Posterior vena cava (tissue), 2 donors: ENCODE measurements at places on chromosomes 5 and 9. TPM values are rescaled to one million over a fixed set of nuclear protein-coding genes. Genes with fewer than 3 reads are reported as not detected.
A peak's percentile ranks its signal among the peaks of the same experiment; 100 is the strongest.

GRCh38 chr5:67672636-67673035 is 476.0 kb upstream of the CD180 start:
- DNase-seq: no peak

- DNase-seq: no peak
These were observed 8.4 kb upstream of the RGS7BP start for GRCh38 chr5:64497386-64497785.

DNA sequence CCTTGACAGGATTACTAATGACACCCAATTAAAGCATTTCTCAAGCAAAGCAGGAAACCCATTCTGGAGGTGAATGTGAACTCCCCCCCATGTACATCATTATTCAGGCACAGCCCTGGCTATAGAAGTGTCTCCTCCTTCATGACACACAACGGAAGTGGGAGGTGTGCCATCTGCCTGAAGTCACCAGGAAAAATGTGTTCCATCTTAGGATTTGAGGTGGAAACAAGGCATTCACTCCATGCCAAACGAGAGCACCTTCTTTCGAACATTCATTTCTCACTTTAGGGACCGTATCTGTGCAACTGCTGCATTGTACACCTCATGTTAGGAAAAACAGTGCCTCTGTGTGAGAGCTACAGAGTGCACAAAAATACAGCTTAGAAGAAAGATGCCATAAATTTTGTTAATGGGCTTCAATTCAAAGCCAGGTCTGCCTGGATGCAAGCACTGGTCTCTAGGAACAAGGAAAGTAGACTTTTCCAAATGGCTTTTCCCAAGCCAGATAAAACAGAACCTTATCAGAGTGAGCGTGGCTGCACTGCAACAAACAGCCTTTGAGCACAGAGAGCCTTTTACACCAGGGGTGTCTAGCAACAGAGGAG is 19.4 kb downstream of the GOLM1 start:
- no peak for DNase-seq

DNA sequence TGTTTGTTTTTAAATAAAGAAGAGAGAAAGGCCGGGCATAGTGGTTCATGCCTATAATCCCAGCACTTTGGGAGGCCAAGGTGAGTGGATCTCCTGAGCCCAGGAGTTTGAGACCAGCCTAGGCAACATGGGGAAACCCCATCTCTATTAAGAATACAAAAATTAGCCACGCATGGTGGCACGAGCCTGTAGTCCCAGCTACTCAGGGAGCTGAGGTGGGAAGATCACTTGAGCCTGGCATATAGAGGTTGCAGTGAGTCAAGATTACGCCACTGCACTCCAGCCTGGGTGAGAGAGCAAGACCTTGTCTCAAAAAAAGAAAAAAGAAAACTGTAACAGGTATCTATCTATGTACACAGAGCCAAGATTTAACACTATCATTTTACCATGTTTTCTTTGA is 34.2 kb upstream of the CDC42SE2 start:
- DNase-seq: no peak

- peak; percentile 22 for DNase-seq
These were observed 70.5 kb upstream of the GFPT2 start for GRCh38 chr5:180423598-180423997.

DNA sequence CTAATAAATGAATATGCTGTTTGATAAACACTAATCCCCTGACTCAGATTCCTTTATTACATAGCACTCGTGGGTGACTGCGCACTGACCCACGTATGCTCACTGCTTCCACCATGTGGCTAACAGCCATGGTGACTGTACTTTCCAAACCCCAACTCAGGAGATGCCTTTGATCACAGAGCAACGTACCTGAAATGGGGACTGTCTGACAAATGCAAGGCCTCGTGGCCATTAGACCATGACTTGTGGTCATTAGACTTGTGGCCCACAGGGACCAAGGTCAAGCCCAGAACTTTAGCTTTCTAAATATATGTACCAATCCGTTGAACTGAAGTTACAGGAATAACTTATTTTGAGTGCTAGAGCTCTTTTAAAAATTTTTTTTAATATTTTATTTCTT is 46.6 kb downstream of the CYFIP2 start:
- DNase-seq: no peak

DNA sequence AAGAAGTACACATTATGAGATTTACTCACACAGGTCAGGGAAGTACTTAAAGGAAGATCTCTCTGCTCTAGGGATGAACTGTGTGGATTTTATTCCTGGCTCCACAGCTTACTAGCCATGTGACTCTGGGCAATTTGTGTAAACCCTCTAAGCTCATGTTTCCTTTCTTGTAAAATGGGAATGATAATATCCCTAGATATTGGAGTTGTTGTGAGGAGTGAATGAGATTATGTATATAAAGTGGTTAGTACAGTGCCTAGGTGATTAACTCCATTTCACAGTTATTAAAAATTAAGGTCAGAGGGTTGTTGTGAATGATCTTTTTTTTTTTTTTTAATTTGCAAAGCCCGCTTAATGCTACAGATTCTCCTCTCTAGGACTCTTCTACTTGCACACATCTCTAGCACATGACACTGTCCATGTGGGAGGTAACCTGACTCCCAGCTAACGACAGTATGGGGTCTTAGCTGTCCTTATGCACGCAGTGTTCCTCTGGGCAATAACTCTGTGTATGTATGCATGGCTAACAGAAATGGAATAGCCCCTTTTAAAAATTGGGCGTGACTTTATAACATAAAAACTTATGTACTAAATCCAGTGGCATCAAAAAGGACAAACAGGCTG is 23.9 kb upstream of the MYOT start:
- DNase-seq: no peak

- DNase-seq: no peak
These were observed 750 bp downstream of the TRIM36 start for GRCh38 chr5:115168829-115169486.

DNA sequence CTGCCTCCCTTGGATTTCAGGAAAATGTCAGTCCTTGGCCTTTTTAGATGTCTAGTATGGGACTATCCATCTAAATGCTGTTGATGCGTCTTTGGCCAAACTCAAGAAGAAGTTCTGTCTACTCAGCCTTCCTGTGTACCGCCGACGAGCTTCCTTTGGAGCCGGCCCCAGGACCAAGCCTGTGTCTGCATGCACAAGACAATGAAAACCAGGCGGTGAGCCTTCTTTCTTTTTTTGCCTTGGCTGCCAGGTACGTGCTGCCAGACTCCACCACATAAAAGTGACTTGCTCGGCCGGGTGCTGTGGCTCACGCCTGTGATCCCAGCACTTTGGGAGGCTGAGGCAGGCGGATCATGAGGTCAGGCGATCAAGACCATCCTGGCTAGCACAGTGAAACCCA is 6.0 kb upstream of the NEURL1B start:
- DNase-seq: peak; percentile 58

DNA sequence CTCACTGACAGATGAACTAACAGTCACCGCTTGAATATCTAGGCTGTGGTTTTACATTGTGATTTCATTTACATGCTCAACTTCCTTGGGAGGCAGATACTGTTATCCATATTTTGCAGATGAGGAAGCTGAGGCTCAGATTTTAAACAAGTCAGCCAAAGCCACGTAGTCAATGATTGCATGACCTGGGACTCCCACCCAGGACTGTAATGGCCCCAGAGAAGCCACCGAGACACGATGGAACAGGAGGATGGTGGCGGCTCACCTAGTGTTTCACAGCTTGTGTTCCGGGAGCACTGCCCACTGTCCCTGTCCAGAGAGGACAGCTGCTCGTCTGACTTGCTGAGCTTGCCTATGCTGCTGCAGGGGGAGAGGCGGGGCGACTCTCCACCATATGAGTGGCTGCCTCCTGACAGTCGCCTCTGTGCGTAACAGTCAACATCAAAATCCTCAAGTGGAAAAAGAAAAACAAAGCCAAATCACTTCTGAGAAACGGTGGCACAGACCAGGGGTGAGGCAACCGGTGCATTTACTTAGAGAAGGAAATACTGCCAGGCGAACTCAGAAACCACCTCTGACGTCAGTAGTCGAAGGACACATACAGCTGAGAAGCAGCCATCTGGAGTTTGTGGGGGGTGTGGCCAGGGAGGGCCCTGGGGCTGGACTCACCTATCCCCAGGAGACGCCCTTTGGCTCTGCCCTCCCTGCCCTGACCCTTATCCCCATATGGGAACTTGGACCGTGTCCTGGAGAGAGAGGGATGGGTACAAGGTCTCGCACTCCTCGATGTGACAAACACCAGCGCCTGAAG is 82.5 kb downstream of the PRRT1B start:
- no peak for DNase-seq

- DNase-seq: no peak
These were observed 164.0 kb downstream of the TTC39B start for GRCh38 chr9:15142878-15143534.

DNA sequence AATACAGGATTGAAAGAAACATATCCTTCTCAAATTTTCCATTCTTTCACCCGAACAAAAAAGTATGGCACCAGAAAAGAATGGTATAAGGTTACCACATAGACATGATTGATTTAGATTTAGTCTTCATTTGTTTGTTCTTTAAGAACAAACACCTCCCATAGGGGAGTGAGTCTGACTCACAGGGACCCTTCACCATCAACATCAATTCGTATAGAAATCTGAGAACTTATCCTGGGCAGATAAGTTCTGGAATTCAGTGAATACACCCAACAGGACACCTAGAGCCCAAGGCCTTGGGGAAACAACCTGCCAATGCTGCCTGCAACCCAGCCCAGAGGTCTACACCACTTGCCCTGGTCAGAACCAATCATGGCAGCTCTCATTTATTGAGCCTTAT is 46.2 kb downstream of the LHFPL2 start:
- no peak for DNase-seq

- DNase-seq: no peak
These were observed 18.7 kb downstream of the ERGIC1 start for GRCh38 chr5:172852490-172853354.

GRCh38 chr9:73149371-73150067 is 2.1 kb upstream of the ANXA1 start:
- DNase-seq: no peak

GRCh38 chr9:103789686-103790085 is 304.4 kb upstream of the SMC2 start:
- DNase-seq: no peak

DNA sequence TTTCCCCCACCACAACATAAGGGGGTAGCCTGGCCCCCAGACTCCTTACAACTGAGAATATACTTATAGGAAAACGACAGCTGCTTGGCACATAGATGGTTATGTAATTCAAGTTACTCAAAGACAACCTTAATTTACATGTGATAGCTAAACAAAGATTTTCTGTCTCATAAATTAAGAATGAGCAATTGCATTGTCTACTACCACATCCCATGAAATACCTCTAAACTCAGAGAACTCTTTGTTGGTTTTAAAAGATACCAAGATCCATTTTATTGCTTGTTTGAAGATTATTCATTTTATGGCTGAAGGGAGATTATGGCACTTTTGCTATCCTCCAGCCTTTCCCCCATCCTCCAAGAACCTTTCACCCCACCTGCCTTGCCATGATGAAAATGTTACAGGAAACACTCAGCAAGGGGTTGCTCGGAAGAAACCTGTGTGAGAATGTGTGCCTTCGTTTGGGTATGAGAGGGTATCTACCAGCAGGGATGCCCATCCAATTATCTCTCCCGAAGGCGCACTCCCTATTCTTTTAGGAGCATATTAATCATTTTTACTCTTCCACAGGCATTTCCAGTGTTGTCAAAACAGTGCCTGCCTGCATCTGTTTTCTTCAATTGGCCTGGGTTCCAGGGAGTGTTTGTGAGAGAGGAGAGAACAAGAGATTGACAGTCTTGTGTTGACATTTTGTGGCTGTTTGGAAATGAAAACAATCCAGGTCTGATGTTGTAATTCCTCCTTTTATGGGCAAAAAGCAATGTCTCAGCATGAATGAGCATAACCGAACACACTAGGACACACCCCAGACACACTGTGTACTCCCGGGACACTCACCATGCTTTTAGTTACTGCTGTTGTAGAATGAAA is 208.0 kb upstream of the ANKRD55 start:
- no peak for DNase-seq

GRCh38 chr9:104981543-104982129 is 53.7 kb upstream of the ABCA1 start:
- DNase-seq: no peak

GRCh38 chr9:84819491-84819991 is 150.0 kb downstream of the NTRK2 start:
- DNase-seq: no peak

- no peak for DNase-seq
These were observed 3.0 kb downstream of the STC2 start for GRCh38 chr5:173325091-173325698.

GRCh38 chr9:38336341-38336740 is 56.2 kb upstream of the ALDH1B1 start:
- DNase-seq: no peak

- DNase-seq: no peak
These were observed 141.7 kb downstream of the NTRK2 start for GRCh38 chr9:84811072-84811750.

GRCh38 chr5:59599729-59600128 is 293.8 kb downstream of the PDE4D start:
- DNase-seq: no peak

DNA sequence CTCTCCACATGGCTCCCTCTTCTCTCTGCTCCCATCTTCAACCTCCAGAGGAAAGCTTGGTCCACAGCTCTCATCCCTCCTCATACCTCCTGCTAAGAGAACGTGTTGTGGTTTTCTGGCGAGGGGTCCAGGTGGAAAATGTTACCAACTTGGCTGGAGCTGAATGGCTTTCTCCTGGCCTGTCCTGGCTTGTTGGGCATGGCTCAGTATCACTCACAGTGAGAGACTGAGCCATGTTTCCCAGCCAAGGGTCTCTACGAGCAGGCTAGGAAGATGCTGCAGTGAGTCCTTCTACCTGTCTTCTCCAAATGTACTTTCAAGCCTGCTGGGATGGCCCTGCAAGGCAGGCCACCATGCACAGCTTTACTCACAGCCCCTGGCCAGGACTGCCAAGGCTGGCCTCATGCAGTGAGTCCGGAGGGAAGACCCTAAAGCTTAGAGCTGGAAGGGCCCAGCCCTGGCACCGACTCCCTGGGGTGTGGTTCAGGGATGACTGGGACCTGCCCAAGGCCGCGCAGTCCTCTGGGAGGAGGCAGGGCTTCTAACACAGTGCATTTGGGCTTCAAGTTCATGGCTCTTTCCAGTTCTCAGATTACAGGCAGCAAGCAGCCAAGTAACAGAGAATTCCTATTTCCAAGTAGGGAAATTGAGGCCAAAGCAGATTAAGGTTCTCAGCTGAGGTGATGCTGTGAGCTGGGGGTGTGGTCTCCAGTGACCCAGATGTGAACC is 59.5 kb downstream of the COL27A1 start:
- no peak for DNase-seq

BTNL8 gene
- total RNA-seq: not detected

VPS13A gene
- 53.4 TPM for total RNA-seq

PCDHGA7 gene
- total RNA-seq: 4.0 TPM
